ENCODE measurements at places on chromosomes 12 and 14. TPM values are rescaled to one million over a fixed set of nuclear protein-coding genes. Genes with fewer than 3 reads are reported as not detected.

Gene HHIPL1
- 2.1 TPM for polyA plus RNA-seq

Gene ERH
- 166 TPM for polyA plus RNA-seq

GRCh38 chr12:5258498-5258897, 173.4 kb upstream of the NTF3 start:
- DNase-seq: peak; percentile 90

DNA sequence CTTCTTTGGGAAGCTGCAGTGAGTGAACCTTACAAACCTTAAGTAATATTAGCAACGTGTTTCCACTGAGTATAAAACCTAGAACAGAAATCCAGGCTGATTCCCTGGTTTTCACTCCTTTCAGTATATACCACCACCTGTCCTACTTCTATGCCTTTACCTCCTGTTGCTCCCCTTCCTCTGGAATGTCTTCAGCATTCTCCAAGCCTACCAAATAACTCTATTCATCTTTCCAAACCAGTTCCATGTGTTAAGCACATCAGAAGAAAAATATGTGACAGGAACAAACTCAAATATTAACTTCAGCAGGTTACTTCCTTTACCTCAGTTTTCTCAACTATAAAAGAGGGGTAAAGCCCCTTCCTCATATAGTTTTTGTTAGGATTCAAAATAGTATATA, 39.8 kb downstream of the LIMA1 start:
- no peak for DNase-seq

DNA sequence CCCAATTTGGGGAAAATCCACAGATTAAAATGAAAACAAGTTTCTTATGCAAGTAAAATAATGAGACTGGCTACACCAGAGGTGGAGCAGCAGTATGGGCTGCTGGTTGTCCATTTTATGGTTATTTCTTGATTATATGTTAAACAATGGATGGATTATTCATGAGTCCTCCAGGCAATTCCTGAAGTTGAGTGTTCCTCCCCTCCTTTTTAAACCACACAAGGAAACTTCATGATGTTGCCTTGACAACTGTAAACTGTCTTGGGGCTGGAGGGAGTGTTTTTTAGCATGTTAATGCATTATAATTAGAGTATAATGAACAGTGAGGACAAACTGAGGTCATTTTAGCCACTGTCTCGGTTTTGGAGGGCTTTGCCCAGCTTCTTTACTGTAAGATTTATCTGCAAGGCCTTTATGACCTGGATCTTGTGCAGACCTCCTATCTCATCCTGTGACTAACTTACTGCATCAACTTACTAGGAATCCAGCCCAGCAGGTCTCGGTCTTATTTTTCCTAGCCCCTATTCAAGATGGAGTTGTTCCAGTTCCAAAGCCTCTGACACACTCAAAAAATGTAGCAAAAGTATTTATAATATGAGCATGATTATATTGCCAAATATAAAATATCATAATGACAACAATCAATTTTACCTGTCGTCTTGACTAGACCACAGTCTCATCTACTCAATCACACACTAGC, 534.0 kb downstream of the TMEM121 start:
- DNase-seq: no peak

- no peak for DNase-seq
Observed at GRCh38 chr14:20372796-20373195, 29.4 kb downstream of the PARP2 start.

DNA sequence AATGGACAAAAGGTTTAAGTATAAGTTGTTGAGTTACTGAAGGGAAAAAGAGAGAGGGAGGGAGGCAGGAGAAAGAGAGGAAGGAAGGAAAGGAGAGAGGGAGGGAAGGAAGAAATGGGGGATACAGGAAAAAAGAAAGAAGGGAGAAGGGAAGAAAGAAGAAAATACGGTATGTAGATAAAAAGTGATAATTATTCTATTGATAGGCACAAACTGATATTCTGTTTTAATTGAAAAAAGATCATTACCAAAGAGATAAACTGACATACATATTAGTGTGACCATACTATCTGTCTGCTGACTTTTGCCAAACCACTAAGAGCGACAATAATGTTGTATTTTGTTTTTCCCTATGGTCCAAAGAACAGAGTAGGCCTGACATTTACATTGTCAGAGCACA, 154.5 kb downstream of the LRFN5 start:
- no peak for DNase-seq

DNA sequence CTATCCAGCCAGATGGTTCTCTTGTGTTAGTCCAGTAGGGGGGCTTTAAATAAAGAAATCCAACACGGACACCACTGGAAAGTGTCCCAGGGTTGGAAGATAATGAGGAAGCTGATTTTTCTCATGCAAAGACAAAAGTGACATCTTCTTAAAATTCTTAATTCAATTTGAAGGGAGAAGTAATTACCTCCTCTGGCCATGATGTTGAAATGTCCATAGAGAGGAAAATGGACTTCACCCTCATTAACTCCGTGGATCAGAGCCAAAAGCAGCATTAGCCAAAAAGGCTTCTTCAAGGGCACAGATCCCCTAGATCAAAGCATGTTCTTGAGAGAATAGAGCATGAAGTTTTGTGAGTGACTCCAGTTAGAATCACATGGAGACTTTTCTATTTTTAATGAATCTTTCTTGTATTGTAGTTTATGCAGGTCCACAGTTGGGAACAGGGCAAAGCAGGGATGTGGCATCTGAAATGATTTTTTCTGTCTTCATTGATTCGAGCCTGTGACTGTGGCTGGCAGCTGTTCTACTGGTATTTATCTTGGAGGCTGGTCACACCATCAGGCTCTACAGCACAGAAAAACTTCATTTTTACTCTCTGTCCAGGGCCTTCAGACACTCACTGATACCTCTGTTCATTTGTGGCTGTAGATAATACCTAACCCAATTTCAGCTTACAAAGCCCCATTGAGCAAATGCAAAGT, 1002.5 kb downstream of the AACS start:
- DNase-seq: no peak
